ENCODE measurements at places on chromosomes 12 and 14. TPM values are rescaled to one million over a fixed set of nuclear protein-coding genes. Genes with fewer than 3 reads are reported as not detected.

GRCh38 chr14:95255487-95255886 is 64.2 kb downstream of the CLMN start:
- H3K27ac ChIP-seq = peak overlapping the region; percentile 91
- peak overlapping the region; percentile 22 for H3K4me3 ChIP-seq
- peak; percentile 97 for DNase-seq
- peaks cover 84% of the 10 kb centered on the region for H3K4me1 ChIP-seq
- no peaks in the 10 kb centered on the region for H3K36me3 ChIP-seq

DNA sequence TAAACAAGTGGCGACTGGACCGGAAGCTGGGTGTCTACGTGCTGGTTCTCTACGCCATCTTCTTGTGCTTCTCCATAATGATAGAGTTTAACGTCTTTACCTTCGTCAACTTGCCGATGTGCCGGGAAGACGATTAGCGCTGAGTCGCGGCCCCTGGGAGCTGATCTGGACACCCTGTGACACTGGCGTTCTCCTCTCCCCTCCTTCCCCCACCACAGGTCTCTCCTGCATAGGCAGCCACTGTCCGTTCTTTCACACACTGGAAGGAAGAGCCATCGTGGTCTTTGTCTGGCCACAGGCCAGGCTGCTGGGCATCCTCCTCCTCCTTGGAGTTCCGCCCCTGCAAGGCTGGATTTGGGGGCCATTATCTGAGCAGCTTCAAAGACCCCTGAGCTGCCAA is 20.1 kb upstream of the RIN3 start:
- H3K27ac ChIP-seq = no peak overlapping the region
- H3K36me3 ChIP-seq = no peaks in the 10 kb centered on the region
- no peak for DNase-seq
- H3K27me3 ChIP-seq = no peaks in the 10 kb centered on the region
- no peaks in the 10 kb centered on the region for H3K4me1 ChIP-seq
- H3K4me3 ChIP-seq = no peak overlapping the region

GRCh38 chr12:126668961-126669360 is 1598.0 kb upstream of the TMEM132C start:
- no peaks in the 10 kb centered on the region for H3K36me3 ChIP-seq
- no peak overlapping the region for H3K27ac ChIP-seq
- no peaks in the 10 kb centered on the region for H3K4me1 ChIP-seq
- no peak for DNase-seq
- H3K27me3 ChIP-seq = no peaks in the 10 kb centered on the region

- no peak overlapping the region for H3K27ac ChIP-seq
- H3K36me3 ChIP-seq = no peaks in the 10 kb centered on the region
- H3K27me3 ChIP-seq = no peaks in the 10 kb centered on the region
- H3K4me1 ChIP-seq = peaks cover 11% of the 10 kb centered on the region
Measured at GRCh38 chr12:116592731-116593130, 33.5 kb downstream of the MAP1LC3B2 start.

DNA sequence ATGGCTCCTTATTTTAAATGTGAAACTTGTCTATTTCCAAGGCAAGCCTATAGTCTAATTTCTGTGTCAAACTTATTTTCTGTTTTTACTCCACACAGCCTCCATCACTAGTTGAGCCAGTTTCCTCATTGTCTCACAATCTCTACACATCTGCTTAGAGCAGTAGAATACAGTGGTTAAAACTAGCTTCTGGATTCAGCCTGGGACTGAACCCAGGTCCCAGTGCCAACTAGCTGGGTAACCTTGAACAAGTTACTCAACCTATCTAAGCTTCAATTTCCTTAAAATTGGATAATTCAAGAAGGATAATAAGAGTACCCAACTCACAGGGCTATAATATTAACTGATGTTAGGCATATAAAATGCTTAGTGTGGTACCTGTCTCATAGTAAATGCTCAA is 304.7 kb upstream of the NPAS3 start:
- no peak for DNase-seq
- H3K27ac ChIP-seq = no peak overlapping the region
- no peak overlapping the region for H3K4me3 ChIP-seq
- peaks cover 32% of the 10 kb centered on the region for H3K4me1 ChIP-seq

- H3K36me3 ChIP-seq = no peaks in the 10 kb centered on the region
- no peaks in the 10 kb centered on the region for H3K27me3 ChIP-seq
- no peaks in the 10 kb centered on the region for H3K4me1 ChIP-seq
- H3K27ac ChIP-seq = no peak overlapping the region
- H3K4me3 ChIP-seq = no peak overlapping the region
Measured at GRCh38 chr12:115354007-115354890, 670.3 kb upstream of the TBX3 start.

DNA sequence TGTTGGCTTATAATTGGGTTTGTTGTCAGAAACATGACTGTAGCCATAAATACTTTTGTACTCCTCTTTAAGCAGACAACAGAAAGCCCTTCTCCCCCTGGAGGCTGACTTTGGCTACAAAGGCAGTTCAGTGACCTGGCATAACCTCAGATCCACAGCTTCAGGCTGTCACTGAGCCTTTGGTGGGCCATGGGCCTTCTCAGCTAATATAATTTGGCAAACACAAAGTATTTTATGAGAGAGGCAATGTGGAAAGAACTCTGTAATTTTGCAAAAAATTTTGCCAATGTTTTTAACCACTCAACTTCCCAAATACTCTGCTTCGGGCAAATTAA is 15.5 kb upstream of the MGP start:
- H3K4me1 ChIP-seq = peaks cover 16% of the 10 kb centered on the region
- no peak for DNase-seq

Gene GNB3
- 20.7 TPM for total RNA-seq

DNA sequence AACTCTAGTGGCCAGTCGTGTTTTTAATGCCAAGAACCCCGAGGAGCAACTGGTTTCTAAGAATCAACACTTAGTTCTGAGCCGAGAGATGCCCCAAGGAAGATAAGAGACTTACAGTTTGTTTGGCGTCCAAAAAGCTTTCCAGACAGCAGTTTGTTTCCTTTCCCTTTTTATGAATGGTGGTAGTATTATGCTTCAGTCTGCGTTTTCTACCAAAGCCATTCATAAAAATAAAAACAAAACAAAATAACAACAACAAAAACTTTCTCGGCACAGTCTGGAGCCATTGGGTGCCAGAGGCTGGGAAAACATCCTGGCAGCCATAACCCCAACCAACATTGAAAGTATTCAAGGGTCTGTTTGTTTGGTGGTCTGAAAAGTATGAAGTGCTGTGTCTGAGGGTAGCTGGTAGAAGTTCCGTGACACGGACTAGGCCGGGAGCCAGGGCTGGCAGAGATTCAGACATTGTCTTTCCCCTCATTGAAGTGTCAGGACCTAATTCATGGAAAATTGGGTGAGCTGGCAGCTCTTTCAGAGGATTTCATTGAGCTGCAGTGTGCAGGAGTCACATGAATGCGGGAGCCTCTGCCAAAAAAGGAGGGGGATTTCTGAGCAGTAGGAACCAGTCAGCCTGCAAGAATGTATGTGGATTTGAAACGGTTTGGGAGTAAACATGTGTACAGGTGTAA is 124.2 kb downstream of the HMGA2 start:
- no peaks in the 10 kb centered on the region for H3K36me3 ChIP-seq
- peak overlapping the region; percentile 19 for H3K4me3 ChIP-seq
- peak; percentile 93 for DNase-seq

GRCh38 chr12:63457857-63458256 is 210.4 kb downstream of the DPY19L2 start:
- DNase-seq = no peak
- no peak overlapping the region for H3K4me3 ChIP-seq
- no peak overlapping the region for H3K27ac ChIP-seq
- H3K27me3 ChIP-seq = peaks cover 3% of the 10 kb centered on the region

GRCh38 chr14:59284059-59284458 is 95.6 kb downstream of the DAAM1 start:
- H3K27me3 ChIP-seq = no peaks in the 10 kb centered on the region
- H3K36me3 ChIP-seq = no peaks in the 10 kb centered on the region
- DNase-seq = no peak

DNA sequence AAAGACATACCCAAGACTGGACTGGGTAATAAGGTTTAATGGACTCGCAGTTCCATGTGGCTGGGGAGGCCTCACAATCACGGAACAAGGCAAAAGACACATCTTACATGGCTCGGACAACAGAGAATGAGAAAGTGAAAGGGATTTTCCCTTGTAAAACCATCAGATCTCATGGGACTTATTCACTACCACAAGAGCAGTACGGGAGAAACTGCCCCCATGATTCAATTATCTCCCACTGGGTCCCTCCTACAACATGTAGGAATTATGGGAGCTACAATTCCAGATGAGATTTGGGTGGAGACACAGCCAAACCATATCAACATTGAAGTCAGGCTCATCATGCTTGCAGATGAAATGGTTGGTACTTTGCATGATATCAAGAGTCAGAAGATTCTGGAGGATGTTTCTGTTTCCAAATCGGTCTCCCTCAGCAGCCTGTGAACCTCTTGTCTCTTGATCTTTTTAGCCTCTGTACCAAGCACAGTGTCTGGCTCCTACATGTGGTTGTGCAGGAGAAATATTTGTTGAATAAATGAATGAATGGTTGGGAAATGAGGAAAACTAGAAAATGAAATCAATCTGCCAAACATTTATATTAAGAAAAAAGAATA is 98.6 kb downstream of the VRK1 start:
- no peak for DNase-seq
- no peak overlapping the region for H3K4me3 ChIP-seq

DNA sequence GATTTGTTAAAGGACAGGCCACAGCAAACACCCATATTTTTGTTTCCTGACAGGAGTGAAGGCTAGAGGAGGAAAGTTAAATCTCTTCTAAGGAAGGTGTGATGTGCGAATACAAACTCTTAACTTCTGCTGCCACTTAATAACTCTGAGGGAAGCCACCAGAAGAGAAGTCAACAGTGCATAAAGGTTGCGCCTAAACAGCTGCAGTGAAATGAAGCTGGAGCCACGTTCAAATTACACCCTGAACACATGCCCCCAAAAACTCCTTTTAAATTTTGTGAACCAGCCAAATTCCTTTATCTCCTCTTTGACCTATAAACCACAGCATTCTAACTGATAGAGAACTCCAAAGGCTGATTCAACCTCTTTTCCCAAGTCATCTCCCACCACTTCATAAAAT is 22.4 kb downstream of the DENND5B start:
- H3K4me1 ChIP-seq = no peaks in the 10 kb centered on the region
- H3K36me3 ChIP-seq = no peaks in the 10 kb centered on the region
- H3K27me3 ChIP-seq = no peaks in the 10 kb centered on the region
- no peak overlapping the region for H3K4me3 ChIP-seq

- no peaks in the 10 kb centered on the region for H3K27me3 ChIP-seq
- H3K36me3 ChIP-seq = no peaks in the 10 kb centered on the region
- H3K27ac ChIP-seq = no peak overlapping the region
- H3K4me1 ChIP-seq = no peaks in the 10 kb centered on the region
Measured at GRCh38 chr12:27198036-27198435, 46.0 kb upstream of the STK38L start.

- H3K27ac ChIP-seq = no peak overlapping the region
- no peaks in the 10 kb centered on the region for H3K4me1 ChIP-seq
- H3K27me3 ChIP-seq = no peaks in the 10 kb centered on the region
- peak; percentile 74 for DNase-seq
Measured at GRCh38 chr14:100871234-100872186, 32.0 kb downstream of the RTL1 start.

Gene EMP1
- 39.9 TPM for total RNA-seq

Gene MYF6
- not detected for total RNA-seq

DNA sequence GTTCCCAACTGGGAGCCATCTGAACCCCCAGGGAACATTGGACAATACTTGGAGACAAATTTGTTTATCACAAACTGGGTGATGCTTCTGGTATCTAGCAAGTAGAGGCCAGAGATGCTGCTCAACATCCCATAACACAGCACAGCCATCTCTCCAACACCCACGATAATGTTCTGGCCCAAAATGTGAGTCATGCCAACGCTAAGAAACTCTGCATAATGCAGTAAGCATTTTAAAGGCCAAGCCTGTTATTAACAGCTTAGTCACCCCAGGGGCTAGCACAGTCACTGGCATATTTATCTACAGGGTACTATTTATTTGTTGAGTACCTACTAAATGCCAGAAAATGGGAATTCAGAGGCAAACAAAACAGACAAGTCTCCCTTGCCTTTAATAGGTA is 873.1 kb upstream of the TMEM132C start:
- no peak overlapping the region for H3K4me3 ChIP-seq
- no peaks in the 10 kb centered on the region for H3K36me3 ChIP-seq
- H3K27me3 ChIP-seq = no peaks in the 10 kb centered on the region
- no peaks in the 10 kb centered on the region for H3K4me1 ChIP-seq
- H3K27ac ChIP-seq = no peak overlapping the region
- peak; percentile 60 for DNase-seq

- peak; percentile 98 for DNase-seq
- H3K4me3 ChIP-seq = peak within 1 kb of the TSS; percentile 87
- peaks cover 14% of the 10 kb centered on the region for H3K4me1 ChIP-seq
- peak within 1 kb of the TSS; percentile 94 for H3K27ac ChIP-seq
- peaks cover 5% of the 10 kb centered on the region for H3K36me3 ChIP-seq
Measured at GRCh38 chr12:121888478-121889273, at the start of gene PSMD9. PSMD9 (plus strand) TSS chr12:121888790; CDS start chr12:121888857, 67 bp downstream.

DNA sequence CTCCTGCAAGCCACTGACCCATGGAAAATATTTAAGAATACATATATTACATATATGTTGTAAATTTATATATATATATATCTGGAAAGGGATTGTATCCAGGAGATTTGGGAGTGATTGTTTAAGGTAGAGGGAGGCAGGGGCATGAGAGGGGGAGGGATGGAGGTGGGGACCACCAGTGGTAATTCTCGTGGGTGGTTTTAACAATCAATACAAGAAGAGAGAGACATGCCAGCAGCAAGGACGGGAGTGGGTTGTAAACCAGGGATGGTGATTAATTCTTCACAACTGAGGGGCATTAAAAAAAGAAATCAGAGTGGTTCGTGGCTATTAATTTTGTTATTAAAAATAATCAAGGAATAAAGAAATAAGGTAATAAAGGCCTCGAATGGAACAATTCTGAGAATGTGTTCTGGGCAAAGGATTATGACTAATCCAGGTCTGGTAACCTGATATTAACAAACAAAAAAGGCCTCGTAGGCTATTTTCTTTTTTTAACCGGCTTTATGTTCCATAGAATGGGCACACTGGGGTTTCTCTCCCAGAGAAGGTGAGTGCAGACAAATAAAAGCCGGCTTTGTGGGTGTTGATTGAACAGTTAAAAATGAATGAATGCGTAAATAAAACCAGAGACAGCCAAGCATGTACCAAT is 8.3 kb upstream of the RTL1 start:
- H3K4me1 ChIP-seq = no peaks in the 10 kb centered on the region
- DNase-seq = no peak
- H3K27ac ChIP-seq = no peak overlapping the region
- H3K36me3 ChIP-seq = no peaks in the 10 kb centered on the region

Gene C12orf54
- not detected for total RNA-seq

DNA sequence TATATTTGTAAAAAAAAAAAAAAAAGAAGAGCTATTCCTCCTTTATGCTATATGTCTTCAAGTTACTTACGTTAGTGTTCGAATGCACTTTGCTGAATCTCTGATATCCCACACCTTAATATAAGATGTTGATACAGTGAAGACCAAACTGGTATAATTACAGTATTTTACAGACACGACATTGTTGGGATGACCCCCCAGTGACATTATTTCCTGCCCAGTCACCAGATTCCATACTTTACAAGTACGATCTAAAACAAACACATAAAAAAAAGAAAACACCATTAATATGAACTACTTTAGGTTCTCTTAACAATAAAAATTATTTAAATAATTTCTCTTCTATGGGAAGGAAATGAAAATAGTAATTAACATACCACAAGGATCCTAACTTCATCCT is 133.4 kb downstream of the KIF21A start:
- no peak for DNase-seq
- no peaks in the 10 kb centered on the region for H3K4me1 ChIP-seq
- no peaks in the 10 kb centered on the region for H3K27me3 ChIP-seq
- no peak overlapping the region for H3K4me3 ChIP-seq
